ENCODE measurements at places on chromosomes 6 and 20.

DNA sequence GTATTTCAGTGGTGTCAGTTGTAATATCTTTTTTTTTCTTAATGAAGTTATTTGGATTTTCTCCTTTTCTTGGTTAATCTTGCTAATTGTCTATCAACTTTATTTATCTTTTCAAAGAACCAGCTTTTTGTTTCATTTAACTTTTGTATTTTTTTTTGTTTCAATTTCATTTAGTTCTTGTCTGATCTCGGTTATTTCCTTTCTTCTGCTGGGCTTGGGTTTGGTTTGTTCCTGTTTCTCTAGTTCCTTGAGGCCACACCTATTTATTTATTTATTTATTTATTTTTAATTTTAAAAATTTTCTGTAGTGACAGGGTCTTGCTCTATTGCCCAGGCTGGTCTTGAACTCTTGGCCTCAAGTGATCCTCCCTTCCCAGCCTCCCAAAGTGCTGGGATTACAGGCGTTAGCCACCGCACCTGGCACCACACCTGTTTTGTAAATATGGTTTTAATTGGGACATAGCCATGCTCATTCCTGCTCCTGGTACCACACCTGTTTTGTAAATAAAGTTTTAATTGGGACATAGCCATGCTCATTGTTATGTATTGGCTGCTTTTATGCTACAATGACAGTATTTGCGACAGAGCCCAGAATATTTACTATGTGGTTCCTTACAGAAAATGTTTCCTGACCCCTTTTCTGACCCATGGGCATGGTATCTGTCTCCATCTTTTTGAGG is 22.2 kb downstream of the KDM1B start:
- DNase-seq = no peak

DNA sequence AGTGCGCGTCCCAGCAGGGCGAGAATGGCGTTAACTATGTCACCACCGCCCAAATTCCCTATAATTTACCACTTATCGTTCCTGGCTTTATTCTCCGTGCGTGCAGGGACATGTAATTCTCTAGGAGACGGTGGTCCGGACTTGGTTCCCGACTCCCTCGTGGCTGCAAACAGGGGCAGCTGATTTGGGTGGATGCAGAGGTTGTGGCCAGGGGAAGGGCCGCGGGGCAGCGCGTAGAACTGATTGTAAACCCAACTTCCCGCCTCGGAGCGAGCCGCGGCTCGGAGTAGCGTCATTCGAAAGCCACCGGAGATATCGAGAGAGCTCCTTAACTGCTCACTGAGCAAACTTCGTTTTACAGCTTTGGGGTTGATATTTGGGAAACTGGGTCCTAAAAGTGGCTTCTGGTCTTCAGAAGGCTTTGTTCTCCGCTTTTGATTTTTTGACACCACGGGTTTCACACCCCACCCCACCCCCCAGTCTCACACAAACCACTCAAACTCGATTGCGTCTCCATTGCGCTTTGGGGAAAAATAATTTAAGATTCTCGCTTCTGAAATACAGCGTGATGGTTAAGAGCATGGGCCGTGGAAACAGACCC is 17.5 kb upstream of the ZSCAN9 start:
- no peak for DNase-seq

GRCh38 chr6:36289281-36289878 is 19.5 kb downstream of the PNPLA1 start:
- DNase-seq = no peak

- DNase-seq = no peak
Measured at GRCh38 chr6:149614337-149614736, 34.2 kb downstream of the KATNA1 start.

DNA sequence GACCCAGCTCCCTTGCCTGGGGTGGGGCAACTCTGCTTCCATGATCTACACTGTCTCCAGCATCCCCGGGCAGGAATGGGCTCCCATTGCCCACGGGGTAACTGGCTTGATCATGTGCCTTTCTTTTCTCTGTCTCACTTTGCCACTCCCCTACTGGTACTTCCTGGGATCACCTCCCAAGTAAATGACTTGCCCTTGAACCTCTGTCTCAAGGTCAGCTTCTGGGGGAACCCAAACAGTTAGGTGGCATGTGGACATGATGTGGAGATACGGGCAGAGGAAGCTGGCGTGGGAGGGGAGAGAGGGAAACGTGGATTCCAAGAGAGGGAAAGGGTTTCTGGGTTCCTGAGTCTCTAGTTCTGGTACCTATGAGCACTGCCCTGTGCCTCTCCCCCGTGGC is 63.8 kb upstream of the RALY start:
- DNase-seq = no peak

DNA sequence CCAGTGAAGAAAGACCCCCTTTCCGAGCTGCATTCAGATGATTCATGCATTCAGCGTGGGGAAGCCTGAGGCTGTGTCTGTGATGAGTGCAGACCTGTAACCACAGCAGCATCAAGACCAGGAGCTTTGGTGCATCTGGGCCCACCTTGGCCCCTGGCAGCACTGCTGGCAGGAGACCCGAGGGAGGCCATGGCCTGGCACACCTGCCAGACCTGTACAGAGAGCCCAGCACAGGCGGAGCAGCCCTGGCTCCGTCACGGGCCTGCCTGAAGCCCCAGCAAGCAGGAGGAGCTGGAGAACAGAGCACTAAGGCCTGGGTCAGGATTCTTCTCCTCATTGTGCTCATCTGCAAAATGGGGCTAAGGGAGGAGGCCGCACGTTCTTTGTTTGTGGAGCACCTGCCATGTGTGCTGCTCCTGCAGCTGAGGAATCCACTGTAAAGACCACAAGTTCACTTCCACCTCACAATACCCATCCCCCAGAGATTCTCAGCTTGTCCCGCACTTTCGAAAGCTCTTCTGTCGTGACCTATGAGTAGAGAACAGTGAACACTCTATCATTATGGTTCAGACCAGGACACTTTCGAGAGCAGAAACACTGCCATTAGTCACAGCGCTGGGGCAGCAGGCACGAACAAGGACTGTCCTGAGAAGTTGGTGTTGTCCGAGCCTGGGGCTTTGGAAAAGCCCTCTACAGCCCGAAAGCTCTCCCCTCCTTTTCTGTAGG is 144.4 kb upstream of the CST7 start:
- DNase-seq = no peak

DNA sequence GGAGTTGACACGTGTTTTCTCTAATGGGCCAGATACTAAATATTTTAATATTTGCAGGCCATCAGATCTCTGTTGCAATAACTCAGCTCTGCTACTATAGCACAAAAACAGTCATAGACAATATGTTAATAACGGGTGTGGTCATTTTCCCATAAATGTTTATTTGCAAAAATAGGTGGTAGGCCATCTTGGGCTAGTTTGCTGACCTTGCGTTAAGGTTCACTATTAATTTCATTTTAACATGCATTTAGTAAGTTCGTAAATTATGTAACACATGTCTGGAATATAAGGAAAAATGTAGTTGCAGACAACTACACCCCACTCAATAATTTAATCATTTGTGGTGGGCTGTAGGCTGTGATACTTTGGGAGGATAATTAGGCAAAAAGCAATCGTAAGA is 577.8 kb downstream of the PKHD1 start:
- no peak for DNase-seq

- no peak for DNase-seq
Measured at GRCh38 chr6:131946992-131947955, 3.9 kb downstream of the CCN2 start.

- no peak for DNase-seq
Measured at GRCh38 chr6:160955508-160956295, 35.9 kb upstream of the MAP3K4 start.

DNA sequence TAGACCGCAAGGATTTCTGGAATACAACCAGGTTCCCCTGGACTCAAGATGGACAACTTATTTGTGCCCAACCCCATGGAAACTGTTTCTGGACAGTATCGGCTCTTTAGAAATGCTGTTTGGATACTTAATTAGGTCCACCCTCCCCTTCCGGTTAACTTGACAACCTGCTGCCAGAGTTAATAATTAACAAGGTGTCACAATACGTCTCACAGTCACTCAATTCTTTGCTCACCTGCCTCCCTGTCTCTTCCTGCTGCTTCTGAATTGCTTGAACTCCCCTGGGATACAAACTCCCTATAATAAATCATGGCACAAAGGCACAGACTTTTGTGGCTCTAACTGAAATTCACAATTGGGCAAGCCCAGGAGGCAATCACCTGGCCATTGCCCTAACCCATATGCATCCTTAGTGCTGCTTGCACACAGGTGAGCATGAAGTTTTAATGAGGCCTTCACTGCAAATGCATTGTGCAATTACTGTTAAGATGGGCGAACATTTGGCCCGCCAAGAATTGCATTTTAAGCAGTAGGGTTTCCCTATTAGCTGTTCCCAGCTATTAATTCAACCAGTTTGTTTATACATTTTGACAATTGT is 504.4 kb upstream of the NOX3 start:
- no peak for DNase-seq
